A549 treated with Mapracorat at 1 μM for 4 hours (cell line): ENCODE measurements at places on chromosomes 11 and 22. TPM values are rescaled to one million over a fixed set of nuclear protein-coding genes. Genes with fewer than 3 reads are reported as not detected.

The OR6Q1 gene
- total RNA-seq = not detected in 5 replicates

The FGF19 gene
- total RNA-seq = 0.05 to 0.12 TPM (median 0.08 TPM) in 4 of 5 replicates, not detected in the other

The KRTAP5-2 gene
- total RNA-seq = not detected in 5 replicates

The KCNK4 gene
- not detected in 5 replicates for total RNA-seq

The LSP1 gene
- 1.2 to 1.6 TPM (median 1.4 TPM) in 5 replicates for total RNA-seq

The PRR5L gene
- total RNA-seq = 11.4 to 15.1 TPM (median 13.2 TPM) in 5 replicates

The LMO1 gene
- 2.6 to 3.3 TPM (median 2.8 TPM) in 5 replicates for total RNA-seq

The APOL4 gene
- total RNA-seq = 0.12 TPM in 1 of 5 replicates, not detected in the others

The MS4A6E gene
- not detected in 5 replicates for total RNA-seq

The FAM168A gene
- total RNA-seq = 10.3 to 14.7 TPM (median 13.4 TPM) in 5 replicates

The GGTLC2 gene
- total RNA-seq = not detected in 5 replicates

The OAF gene
- 7.7 to 11.5 TPM (median 10.8 TPM) in 5 replicates for total RNA-seq

The MS4A1 gene
- total RNA-seq = not detected in 5 replicates

The OR8G1 gene
- not detected in 5 replicates for total RNA-seq

The CDKN1C gene
- 4.6 to 7.3 TPM (median 6.2 TPM) in 5 replicates for total RNA-seq

The ZNF214 gene
- 0.56 to 0.98 TPM (median 0.79 TPM) in 5 replicates for total RNA-seq

The SESN3 gene
- total RNA-seq = 0.07 to 0.27 TPM (median 0.13 TPM) in 5 replicates

The POTEH gene
- not detected in 5 replicates for total RNA-seq

The NXPE1 gene
- not detected in 5 replicates for total RNA-seq

The GLYAT gene
- total RNA-seq = not detected in 5 replicates

The C22orf42 gene
- not detected in 5 replicates for total RNA-seq

The ASPHD2 gene
- 0.97 to 1.2 TPM (median 1.0 TPM) in 5 replicates for total RNA-seq

The B4GALNT4 gene
- total RNA-seq = 11.8 to 23.3 TPM (median 18.8 TPM) in 5 replicates

The RIMBP3B gene
- 0.26 to 0.71 TPM (median 0.35 TPM) in 5 replicates for total RNA-seq

The PLXNB2 gene
- 86.0 to 120 TPM (median 115 TPM) in 5 replicates for total RNA-seq

The C11orf86 gene
- 44.1 to 80.8 TPM (median 70.7 TPM) in 5 replicates for total RNA-seq

The TPH1 gene
- total RNA-seq = 0.02 to 0.27 TPM (median 0.12 TPM) in 5 replicates

The CDC42EP1 gene
- total RNA-seq = 24.8 to 35.0 TPM (median 31.0 TPM) in 5 replicates

The ANO5 gene
- 1.3 to 1.9 TPM (median 1.5 TPM) in 5 replicates for total RNA-seq

The C11orf87 gene
- 0.04 TPM in 1 of 5 replicates, not detected in the others for total RNA-seq

The OR4A16 gene
- total RNA-seq = not detected in 5 replicates

The SYTL2 gene
- total RNA-seq = 8.8 to 14.6 TPM (median 9.5 TPM) in 5 replicates

The P2RX6 gene
- 0.34 to 0.84 TPM (median 0.56 TPM) in 5 replicates for total RNA-seq

The CADM1 gene
- total RNA-seq = 19.8 to 23.7 TPM (median 22.2 TPM) in 5 replicates

The ACTN3 gene
- not detected in 5 replicates for total RNA-seq

The KRTAP5-10 gene
- total RNA-seq = not detected in 5 replicates

The RAPSN gene
- 0.23 to 0.58 TPM (median 0.43 TPM) in 3 of 5 replicates, not detected in the others for total RNA-seq

The GTSE1 gene
- 27.9 to 35.6 TPM (median 31.7 TPM) in 5 replicates for total RNA-seq

The NOX4 gene
- not detected in 5 replicates for total RNA-seq

The SLC37A4 gene
- total RNA-seq = 10.1 to 12.2 TPM (median 11.8 TPM) in 5 replicates
